ENCODE measurements at places on chromosomes 1 and 21.

- DNase-seq: no peak
These were observed 95.8 kb downstream of the DISC1 start for GRCh38 chr1:231722356-231722755.

GRCh38 chr1:14682941-14683621 is 84.6 kb downstream of the KAZN start:
- DNase-seq: no peak

- DNase-seq: no peak
These were observed 386.4 kb downstream of the LMO4 start for GRCh38 chr1:87715052-87715451.

GRCh38 chr1:82538876-82539275 is 738.1 kb downstream of the ADGRL2 start:
- DNase-seq: no peak

DNA sequence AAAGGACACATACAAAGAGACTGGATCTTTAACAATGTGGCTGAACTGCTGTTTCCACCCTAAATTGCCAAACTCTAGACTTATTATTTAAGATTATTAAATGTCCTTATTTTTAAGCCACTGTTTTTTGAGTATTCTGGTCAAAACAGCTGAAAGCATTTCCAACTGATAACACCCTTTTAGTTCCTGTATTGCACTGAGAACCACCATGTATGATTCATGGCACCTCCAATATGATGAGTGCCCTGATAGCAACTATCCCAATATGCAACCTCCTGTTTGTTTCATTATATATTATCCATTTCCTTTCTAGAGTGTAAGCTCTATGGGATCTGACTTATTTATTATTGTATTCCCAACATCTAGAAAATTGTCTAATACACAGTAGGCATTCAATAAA is 269.4 kb downstream of the HHIPL2 start:
- DNase-seq: no peak

- DNase-seq: no peak
These were observed 139.7 kb downstream of the CYYR1 start for GRCh38 chr21:26433386-26433785.

DNA sequence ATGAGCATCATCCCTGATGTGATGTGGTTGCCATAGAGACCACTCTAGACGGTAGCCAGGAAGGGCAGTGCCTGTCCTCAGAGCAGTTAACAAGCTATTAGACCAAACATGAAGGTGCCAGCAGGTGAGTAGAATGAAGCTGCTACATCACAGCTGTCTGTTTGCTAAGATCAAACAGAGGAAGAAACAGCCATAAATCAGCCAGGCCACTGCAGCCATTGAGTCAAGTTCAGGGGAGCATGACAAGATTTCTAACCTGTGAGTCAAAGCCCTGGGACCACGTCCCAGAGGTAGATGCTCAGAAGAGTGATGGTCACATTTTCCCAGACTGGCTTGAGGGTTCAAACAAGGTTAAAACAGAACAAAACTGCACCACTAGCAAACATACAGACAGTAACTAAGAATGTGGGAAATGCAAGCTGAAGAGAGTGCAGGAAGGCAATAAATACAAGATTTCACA is 450.6 kb upstream of the DAB1 start:
- no peak for DNase-seq

GRCh38 chr1:225720937-225721336 is 56.7 kb upstream of the SRP9 start:
- no peak for DNase-seq

DNA sequence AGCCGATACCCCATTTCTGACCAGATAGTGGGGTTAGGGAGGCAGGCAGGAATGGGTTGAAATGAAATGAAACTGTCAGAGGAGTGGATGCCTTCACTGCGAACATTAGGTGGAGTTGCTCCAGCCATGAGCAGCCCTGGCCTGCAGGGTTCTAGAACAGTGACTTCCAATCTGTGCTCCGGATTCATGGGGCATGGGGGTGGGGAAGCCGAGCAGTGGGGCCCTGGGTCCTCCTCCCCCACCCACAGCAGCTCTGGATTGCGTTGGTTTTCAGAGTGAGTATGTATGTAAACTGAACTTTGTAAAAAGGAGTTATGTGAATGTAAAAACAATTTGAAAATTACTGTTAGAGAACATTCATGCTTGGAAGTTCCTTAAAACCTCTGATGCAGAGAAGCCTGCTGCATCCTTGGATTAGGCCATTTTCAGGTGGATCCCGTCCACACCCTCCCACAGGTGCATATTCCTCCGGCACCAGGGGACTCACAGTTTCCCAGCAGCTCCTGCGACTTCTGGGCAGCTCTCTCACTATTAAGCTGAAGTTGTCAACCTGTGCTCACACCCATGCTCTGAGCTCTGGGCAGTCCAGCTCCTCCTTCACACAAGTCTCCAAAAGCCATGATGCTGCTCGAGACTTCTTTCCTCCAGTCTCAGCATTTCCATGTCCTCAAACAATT is 54.4 kb upstream of the EDN2 start:
- DNase-seq: no peak

- no peak for DNase-seq
These were observed 5.1 kb upstream of the C1orf159 start for GRCh38 chr1:1120866-1121591.

DNA sequence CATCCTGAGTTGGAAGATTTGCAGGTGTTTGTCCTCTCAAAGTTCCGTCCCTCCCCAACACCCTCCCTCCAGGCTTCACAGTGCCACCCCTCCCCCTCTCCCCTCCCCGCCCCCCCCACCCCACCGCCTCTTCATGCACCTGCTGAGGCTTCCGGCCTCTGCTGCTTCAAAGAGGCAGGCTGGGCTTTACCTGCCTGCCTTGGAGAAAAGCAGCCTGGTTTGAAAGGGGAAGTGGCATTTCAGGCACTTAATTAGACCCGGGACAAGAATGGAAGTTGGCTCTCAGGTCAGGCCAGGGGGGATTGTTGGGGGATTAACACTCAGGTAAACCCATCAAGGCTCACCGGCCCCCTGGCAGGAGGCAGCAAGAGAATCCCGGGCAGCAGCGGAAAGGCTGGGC is 21.1 kb downstream of the PAX7 start:
- no peak for DNase-seq

DNA sequence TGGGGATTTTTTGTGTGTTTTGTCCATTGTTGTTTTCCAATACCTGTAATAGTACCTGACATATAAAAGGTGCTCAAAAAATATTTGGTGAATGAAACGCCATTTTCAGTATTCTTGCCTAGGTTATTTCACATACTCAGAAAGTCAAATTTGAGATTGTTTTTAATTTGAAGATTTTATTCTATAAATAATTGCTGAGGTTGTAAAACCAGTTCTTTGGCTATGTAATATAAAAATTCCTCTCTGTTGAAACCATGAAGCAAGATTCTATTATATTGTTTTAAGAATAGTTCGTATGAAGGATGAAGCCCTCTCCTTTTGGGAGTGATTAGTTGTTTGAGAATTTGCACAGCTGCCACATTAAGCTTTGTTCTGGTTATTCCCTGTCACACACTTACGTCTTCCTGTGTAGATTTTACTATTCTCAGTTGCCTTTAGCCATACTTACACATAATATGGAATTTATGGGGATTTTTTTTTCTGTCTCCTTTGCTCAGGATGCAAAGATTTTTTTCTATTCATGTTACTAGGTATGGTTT is 60.2 kb upstream of the MPC2 start:
- DNase-seq: no peak

DNA sequence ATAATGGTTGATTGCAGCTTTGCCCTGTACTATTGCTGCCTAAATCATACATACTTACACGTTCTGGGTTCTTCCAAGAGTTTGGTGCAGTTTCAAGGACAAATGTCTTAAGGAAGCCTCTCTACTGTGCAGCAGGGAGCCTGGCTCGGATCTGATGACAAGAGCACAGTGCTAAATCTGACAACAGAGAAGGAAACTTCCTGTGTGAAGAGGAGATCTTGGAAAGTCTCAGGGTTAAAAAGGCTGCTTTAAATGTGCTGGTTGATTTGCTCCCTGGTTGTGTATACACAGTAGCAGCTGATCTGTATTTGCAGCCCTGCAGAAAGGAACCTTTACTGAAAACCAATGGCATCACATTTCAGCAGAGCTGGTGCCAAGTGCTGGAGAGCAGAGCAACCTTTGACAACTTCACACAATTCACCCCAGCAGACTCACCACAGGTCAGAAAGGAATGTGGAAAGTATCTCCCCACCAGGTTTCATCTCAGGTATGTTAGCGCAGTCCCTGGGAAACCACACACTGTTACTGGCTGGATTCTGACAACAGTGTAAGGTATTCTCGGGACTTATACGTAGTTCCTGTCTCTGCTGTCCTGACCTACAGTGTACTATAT is 355.0 kb upstream of the ESRRG start:
- no peak for DNase-seq

DNA sequence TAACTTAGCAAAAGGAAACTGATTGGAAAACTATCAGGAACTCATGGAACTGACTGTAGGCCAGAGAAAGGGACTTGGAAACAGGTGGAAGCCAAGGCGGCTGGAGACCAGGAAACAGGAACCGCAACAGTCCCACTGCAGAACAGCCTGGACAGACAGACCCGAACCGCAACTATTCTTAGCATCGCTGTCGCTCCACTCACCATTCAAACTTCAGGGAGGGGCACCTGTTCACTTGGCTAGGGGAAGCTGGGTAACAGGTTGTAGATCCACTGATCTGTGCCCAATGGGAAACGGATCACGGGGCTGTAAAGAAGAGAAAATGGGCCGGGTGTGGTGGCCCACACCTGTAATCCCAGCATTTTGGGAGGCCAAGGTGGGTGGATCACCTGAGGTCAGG is 61.9 kb downstream of the CLSTN1 start:
- DNase-seq: no peak

- DNase-seq: no peak
These were observed 19.2 kb upstream of the EPHA2 start for GRCh38 chr1:16174886-16175598.

- no peak for DNase-seq
These were observed 4.6 kb downstream of the BOLA1 start for GRCh38 chr1:149903836-149904491.

GRCh38 chr1:76759171-76759860 is 108.0 kb upstream of the ST6GALNAC5 start:
- no peak for DNase-seq

- DNase-seq: no peak
These were observed 43.3 kb downstream of the BACE2 start for GRCh38 chr21:41211060-41211805.

GRCh38 chr1:204924013-204924759 is 53.5 kb downstream of the NFASC start:
- DNase-seq: no peak

- DNase-seq: no peak
These were observed 345.9 kb downstream of the PDE4B start for GRCh38 chr1:66138613-66139012.

DNA sequence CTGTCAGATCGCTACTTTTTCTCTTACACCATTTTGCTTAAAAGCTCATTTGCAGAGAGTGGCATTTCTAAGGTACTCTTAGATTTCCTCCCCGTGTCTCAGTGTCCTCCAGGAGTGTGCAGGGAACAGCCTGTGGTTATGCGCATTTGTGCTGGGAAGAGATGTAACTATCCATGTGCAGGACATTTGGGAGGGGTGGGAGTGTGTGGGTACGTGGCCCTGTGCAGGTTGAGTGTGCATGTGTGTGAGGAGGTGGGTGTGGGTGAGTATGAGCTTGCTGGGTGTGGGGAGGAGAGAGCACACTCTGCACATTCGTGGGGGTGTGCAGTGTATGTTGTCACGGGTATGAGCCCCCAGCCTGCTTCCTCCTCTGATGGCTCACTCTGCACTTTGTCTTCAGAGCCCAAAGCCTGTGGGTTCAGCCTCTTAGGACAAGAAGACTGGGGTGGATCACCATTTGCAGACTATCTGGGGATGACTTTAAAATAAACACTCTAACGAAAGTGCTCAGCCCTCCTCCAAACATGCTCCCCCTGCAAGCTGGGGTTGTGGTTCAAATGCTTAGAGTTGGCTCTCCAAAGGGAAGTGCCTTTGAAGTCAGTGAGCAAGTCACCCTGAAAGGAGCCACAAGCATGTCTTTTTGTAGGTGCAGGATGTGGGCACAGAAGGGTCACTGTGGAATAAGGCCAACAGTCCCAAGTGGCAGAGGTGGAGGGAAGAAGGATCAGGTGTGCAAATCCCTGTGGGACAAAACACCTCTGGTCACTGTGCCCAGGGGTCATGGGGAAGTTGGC is 295.4 kb downstream of the RRAGC start:
- DNase-seq: no peak

DNA sequence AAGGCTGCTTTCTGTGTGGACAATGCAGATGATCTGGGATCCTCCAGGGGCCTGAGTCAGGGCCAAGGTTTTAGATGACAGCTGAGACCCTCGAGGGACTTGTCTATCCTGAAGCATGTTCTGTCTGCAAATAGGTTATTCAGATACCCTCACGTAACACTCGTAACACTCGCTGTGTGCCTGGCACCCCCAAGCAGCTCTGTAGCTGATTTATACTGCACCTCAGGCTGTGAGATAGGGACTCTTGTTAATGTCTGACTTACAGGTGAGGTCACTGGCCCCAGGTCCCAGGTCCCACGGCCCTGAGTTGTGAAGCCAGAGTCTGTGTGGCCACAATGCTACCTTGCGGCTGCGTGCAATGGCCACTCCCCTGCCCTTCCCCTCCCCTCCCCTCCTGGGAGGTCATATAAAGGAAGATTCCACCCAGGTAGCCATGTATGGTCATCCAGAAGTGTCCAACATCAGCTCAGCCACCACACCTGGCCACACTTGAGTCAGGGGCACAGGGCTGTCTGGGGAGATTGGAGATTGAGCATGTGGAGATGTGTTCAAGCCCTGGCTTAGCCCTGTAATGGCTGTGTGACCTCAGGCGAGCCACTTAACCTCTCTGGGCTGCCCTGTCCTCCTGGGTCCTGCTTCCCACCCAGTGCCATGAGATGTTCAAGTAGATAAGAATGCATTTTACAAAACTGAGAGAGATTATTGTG is 687.7 kb downstream of the MATN1 start:
- DNase-seq: no peak

DNA sequence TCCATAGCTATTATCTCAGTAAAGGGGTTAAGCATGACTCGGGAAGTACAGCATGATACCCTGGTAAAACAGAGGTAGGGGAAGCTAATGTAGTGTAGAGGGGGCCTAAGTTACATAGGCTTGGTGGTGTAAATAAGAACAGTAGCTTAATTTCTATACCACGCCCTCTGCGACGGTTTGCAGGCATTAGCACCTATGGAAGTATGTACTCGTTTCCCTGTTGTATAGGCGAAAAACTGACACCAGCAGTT is 470 bp upstream of the NAXE start:
- DNase-seq: no peak

- DNase-seq: no peak
These were observed 2.9 kb downstream of the LMO4 start for GRCh38 chr1:87331365-87332241.

DNA sequence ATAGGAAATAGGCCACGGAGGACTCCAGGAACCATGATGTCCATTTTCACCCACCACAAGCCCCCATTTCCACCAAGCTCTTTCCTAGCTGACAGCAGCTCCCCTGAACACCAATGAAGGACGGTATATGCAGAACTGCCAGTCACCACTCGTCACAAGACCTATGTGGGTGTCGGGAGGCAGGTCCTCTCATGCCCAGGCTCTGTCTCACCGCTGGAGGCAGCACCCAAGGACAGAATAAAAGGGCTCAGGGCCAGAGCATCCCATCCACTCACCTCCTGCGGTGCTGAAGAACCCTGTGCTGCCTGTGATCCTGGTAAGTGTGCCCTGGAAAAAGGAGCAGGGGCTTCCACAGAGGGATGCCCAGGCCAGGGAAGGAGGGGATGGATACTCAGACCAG is at the start of gene LCE1F:
Gene LCE1F (plus strand): TSS at position 266 of the 400 bp plus-strand sequence. CDS start 1,232 bp downstream, outside the sequence.
- no peak for DNase-seq
